ENCODE measurements at places on chromosomes 13 and 19.

DNA sequence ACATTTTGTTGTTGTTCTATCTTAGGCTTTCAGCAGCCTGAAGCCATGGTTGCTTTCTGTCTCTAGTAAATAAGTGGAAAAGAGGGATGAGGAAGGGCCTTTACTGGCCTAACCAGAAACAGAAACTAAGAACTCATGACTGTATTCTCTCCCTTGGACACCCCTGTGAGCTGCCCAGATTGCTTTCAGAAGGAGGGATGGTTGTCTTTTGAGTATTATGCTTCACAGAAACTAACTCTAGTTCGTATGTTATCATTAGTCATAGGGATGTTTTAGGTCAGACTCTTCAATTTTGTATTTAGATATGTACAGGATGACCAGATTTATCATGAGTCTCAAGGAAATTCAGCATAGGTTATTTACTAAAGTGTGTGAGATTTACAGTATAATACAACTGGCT lies 17.5 kb downstream of the BORA start:
- no peak for DNase-seq

- DNase-seq, result no peak
Observed at GRCh38 chr13:102443249-102443648, 41.4 kb upstream of the FGF14 start.

- DNase-seq, result no peak
Observed at GRCh38 chr13:85935868-85936467, 136.7 kb upstream of the SLITRK6 start.

GRCh38 chr19:39802958-39803357 lies 24.3 kb downstream of the LEUTX start:
- no peak for DNase-seq

GRCh38 chr13:98913741-98914140 lies 64.1 kb downstream of the DOCK9 start:
- DNase-seq, result no peak

DNA sequence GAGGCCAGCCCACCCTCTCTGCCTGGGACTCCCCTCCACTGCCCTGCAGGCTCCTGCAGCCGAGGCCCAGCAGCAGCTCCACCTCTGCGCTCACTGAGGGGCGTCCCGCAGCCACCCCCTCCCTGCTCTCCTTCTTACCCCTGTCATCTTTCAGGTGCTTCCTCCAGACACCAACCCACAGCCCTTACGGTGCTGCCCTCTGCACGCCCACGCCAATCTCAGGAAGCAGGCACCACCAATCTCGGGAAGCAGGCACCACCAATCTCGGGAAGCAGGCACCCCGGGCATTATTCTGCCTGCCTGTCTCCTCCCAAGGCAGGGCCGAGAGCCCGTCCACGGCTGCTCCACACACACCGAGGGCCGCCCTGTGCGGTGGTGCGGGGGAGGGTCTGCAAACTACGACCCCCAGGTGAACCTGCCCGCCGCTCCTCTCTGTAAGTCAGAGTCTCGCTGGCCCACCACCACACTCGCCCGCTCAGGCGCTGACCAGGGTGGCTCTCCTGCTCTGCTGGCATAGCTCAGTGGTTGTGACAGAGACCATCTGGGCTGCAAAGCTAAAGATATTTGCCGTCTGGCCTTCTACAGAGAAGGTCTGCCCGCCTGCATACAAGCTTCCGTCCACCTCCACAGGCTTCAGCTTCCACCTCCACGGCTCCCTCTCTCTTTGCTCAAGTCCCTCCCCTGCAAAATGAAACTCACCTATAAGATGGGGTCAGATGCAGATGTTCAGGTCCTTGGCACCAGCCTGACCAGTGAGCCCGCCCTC lies 2.9 kb downstream of the LSM7 start:
- DNase-seq, result no peak

DNA sequence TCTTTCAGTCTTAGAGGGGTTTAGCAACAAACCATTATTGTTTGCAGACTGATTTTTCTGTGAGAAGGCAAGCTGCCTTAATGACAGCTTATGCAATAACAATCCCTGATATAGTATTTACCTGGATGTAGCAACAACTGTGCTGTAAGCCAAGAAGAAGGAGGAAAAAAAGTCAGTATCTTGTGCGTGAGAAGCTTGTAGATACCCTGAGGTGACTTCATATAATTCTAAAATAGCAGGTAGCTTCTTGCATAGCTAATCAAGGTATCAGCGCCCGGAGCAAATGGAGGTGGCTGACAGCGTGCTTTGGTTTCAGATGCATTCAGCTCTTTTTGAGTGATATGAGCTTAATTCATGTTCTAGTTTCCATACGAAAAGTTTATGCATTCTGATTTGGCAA lies 309.8 kb downstream of the KLF5 start:
- no peak for DNase-seq

- DNase-seq, result peak; percentile 98
Observed at GRCh38 chr19:42295831-42296525, 6.0 kb upstream of the PRR19 start.

DNA sequence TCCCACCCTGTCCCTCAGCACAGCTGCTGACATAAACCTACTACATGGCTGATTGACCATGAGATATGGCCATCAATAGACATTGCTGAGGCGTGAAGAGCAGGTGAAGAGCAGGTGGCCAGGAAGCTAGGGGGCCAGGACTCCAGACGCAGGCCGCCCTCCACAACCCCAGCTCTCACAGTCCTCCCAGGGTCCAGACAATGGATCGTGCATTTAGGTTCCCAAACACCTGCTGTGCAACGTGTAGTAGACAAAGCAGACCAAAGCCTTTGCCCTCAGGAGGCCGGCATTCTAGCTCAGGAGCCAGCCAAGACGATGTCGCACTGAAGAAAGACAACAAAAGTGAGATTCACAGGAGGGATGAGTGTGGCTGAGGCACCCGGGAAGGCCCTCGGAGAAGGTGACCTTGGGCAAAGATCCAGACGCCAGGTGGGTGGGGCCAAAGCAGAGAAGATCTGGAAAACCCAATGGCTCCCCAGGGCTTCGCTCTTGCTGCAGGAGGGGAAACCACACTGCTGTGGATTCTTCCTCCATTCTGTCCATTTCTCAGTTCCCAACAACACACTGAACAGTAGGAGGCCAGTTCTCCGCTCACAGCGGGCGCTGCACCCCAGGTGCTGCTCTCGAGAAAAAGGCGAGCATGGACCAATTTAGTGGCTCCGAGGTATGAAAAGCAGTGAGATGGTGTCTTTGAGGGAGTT lies 1.4 kb downstream of the FFAR1 start:
- peak; percentile 27 for DNase-seq

- DNase-seq, result no peak
Observed at GRCh38 chr13:76439546-76439945, 446.7 kb downstream of the KCTD12 start.

- DNase-seq, result no peak
Observed at GRCh38 chr13:112733661-112734379, 44.0 kb downstream of the ATP11A start.

DNA sequence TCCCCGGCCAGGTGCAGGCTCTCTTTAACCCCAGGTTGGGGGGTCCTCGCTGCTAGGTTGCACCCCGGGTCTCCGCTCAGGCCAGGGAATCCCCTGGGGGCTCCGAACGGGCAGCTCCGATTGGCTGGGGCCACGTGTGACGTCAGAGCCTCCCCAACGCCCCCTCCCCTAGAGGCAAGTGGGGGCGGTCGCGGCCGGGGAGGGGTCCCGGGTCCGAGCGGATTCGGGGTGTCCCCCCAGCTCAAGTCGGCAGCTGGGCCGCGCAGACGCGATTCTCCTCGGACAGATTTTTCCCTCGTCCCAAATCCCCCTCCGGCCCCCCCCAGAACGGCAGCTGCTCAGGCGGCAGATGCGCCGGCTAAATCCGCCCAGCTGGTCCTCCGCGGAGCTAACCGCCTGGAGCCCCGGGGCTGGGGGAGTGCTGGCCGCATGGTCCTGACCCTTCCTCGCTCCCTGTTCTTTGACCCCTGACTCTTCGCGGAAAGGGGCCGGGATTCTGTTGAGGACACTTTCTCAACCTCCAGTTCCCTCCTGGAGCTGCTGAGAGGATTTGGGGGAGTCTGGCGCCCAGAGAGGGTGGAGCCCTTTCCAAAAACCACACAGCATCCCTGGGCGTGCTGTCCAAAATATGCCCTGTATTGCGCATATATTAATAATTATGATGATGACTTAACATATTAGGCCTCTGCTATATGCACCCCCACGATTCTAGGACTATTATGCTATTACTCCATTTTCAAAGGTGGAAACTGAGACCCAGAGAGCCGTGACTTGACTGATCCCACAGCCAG lies 25.4 kb upstream of the SEMA6B start:
- no peak for DNase-seq

Data from stimulated activated CD8-positive, alpha-beta memory T cell treated with anti-CD3 and anti-CD28 coated beads, Interleukin-4, amount 100 ng/mL, for 48 hours (primary cell).